AG10803 (cell line): ENCODE measurements at places on chromosomes 3 and 15.
A peak's percentile ranks its signal among the peaks of the same experiment; 100 is the strongest.

- peak; percentile 17 for DNase-seq
Observed at GRCh38 chr3:169295126-169295525, 368.4 kb downstream of the MECOM start.

- DNase-seq, result no peak
Observed at GRCh38 chr3:4107430-4107829, 195.7 kb upstream of the SETMAR start.

DNA sequence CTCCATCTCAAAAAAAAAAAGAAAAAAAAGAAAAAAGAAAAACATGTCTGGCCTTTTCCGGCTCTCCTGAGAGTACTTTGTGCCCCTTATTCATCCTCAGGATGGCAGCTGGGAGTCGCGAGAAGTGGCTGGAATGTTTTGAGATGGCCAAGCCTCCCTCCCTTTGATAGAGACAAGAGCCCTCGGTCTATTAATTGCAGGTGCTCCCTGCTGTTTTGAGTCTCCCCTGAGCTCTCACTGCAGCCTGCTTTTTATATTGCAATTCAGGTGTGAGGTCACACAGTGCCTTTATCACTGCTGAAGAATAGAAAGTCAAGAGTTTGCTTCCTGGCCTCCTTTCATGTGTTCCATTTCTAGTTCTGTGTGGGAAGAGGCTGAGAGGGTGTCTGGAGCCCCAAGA is 10.9 kb downstream of the CA12 start:
- no peak for DNase-seq

GRCh38 chr15:78800189-78800588 is 11.1 kb downstream of the ADAMTS7 start:
- DNase-seq, result no peak

DNA sequence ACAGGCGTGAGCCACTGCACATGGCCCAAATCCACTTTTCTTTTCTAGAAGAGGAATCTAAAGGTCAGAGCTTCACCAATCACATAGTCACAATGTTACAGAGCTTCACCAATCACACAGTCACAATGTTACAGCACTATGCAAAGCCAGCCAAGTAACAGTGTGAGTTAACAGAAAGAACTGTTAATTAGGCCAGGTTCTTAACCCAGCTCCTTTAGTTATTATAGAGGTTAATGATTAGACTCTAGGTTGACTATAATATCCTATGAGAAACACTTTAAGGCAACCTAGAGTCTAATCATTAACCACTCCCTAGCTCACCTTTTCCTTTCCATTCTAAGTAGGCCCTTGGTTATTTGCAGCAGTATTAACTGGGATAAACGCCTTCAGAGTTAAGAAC is 54.0 kb downstream of the TASOR start:
- DNase-seq, result no peak

DNA sequence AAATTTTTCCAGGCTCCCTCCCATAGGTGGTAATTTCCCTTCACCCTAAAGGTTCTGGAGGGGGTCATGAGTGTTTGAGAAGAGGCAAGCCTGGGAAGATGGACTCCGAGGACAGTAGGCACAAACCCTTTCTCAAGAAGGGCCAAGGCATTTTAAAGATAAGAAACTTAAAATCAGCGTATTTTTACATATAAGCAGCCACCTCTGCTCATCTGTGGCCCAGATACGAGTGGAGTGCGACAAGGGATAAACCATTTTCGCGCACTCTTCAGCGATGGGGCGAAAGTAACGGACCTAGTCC is 539 bp downstream of the RASSF1 start:
- no peak for DNase-seq

DNA sequence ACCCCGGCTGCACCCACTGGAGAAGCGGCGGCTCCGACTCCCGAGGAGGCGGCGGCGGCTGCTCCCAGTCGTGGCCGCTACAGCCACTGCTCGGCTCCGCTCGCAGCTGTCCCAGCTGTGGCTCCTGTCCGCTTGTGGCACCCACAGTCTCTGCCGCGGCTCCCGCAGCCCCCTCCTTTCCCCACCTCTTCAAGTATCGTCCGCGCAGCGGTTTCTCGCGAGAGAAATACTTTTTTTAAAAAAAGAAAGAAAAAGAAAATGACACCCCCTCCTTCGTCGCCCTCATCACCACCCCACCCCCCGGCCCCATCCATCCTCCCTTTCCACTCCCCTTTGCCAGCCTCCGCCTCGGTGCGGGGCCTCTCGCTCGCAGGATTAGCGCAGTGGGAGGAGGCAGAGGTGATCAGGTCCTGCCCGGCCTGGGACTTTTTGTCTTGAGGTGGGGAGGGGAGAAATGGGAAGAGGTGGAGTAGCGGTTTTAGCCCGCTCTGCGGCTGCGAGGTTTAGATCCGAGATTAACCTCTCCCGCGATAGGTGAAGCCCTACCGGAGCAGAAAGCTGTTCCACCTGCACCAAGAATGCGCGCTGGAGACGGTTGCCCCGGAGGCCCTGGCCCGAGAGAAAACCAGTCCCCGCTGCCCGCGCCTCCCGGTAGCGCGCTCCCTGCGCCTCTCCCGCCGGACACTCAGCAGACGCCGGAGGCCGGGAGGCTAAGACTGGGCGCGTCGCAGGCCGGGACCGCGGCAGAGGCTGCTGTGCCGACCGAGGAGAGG is at the start of gene FBN1:
FBN1 (minus strand) TSS at position 152 of the 773 bp plus-strand sequence. CDS start 940 bp downstream, outside the sequence.
- peak; percentile 94 for DNase-seq

- peak; percentile 87 for DNase-seq
Observed at GRCh38 chr3:71172951-71173350, 410.6 kb downstream of the FOXP1 start.
